ENCODE measurements at places on chromosomes 2 and 18. TPM values are rescaled to one million over a fixed set of nuclear protein-coding genes. Genes with fewer than 3 reads are reported as not detected.

CNDP1 gene
- total RNA-seq: not detected

DNA sequence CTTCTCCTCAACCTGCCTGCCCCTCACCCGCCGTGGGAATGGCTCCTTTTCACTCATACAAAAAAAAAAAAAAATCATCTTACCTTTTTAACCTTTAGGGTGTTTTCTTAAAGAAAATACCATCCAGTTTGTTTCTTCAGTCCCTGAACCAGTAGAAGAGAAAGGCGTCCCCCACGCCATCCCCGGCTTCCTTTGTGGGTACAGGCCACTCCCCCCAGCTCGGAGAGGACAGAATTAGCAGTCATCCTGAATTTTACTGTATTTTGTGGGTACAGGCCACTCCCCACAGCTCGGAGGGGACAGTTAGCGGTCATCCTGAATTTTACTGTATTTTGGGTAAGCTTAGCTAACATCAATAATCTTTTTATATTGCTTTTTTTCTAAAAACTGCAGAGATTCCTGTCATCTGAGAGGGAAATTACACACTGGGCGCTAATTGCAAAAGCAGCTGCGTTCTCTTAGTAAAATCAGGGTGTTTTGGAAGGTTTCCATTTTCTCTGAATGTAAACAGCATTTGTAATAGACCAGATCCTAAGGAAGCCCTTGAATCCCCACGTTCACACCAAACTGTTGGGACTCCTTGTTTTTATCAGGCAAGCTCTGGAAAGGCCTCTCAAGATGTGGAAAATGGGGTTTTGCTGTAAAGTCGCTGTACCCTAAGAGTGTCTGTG lies 72.5 kb downstream of the NFATC1 start:
- no peaks in the 10 kb centered on the region for H3K27me3 ChIP-seq
- DNase-seq: peak; percentile 77
- H3K36me3 ChIP-seq: peaks cover 49% of the 10 kb centered on the region
- no peak overlapping the region for H3K27ac ChIP-seq

DNA sequence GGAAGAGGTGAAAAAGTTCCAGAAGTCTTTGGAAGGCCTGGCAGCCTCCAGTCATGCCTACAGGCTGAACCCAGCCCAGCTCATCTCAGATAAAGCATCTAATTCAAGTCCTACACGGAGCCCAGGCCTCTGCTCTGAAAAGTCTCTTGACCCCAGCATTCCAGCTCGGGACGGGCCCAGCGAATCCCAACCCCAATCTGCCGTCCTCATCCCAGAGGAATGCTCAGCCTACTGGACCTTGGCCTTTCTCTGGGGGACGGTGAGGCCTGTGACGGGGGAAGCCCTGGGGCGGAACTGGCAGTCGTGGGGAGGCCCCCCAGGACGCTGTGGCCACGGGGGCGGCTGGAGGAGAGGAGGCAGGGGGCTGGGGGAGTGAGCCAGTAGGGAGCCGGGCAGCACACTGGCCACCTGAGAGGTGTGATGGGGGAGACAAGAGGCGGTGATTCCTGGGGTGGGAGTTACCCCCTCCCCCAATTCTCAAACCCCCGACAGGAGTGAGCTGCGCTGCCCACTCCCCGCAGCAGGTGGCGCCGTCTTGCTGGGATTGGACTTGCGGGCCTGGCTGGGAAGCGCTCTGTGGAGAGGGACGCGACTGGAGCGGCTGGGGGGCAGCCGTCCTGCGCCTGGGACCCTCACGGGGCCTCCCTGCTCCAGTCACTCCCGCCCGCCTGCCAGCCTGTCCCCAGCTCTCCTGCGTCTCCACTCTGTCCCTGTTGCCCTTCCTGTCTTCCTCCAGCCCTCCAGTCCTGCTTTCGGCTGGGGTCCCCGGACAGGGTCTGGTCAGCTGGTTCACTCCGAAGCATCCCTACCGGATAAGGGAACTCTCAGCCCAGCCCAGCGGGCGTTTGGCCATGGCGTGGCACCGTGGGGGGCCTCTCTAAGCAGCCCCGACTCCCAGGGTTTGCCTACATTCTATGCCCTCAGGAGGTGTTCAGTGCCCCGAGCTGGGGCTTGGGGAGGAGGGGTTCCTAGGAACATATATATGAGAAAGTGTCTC lies 182.6 kb upstream of the HAAO start:
- no peak overlapping the region for H3K4me3 ChIP-seq
- DNase-seq: peak; percentile 71
- H3K27ac ChIP-seq: peak overlapping the region; percentile 71
- H3K27me3 ChIP-seq: peaks cover 3% of the 10 kb centered on the region
- H3K36me3 ChIP-seq: no peaks in the 10 kb centered on the region

- DNase-seq: no peak
- H3K27me3 ChIP-seq: no peaks in the 10 kb centered on the region
- H3K4me1 ChIP-seq: peaks cover 12% of the 10 kb centered on the region
- H3K27ac ChIP-seq: no peak overlapping the region
Measured at GRCh38 chr2:68755071-68755470, 20.5 kb downstream of the ARHGAP25 start.

GRCh38 chr2:17643031-17643615 lies 102.6 kb downstream of the VSNL1 start:
- H3K4me3 ChIP-seq: no peak overlapping the region
- H3K27ac ChIP-seq: peak overlapping the region; percentile 61

RAPH1 gene
- total RNA-seq: 74.7 TPM

DNA sequence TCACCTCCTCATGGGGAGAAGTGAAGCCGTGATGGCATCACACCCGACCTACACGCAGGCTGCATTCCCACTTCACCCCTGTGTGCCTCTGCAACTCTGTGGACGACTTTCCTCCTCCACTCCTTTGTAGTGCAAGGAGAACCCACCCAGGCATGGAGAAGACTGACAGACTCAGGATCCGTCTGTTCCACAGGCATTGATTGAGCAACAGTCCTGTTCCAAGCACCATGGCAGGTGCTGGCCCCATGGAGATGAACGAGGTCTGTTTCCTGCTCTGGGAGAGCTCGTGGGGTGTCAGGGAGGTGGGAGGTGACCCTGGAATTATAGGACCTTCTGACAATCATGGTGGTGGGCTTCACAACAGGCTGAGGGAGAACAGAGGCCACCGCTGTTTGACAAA lies 284.7 kb upstream of the HDAC4 start:
- peaks cover 44% of the 10 kb centered on the region for H3K27me3 ChIP-seq
- H3K4me3 ChIP-seq: no peak overlapping the region
- no peak for DNase-seq
- H3K4me1 ChIP-seq: no peaks in the 10 kb centered on the region
- H3K36me3 ChIP-seq: no peaks in the 10 kb centered on the region
- no peak overlapping the region for H3K27ac ChIP-seq

HOXD3 gene
- total RNA-seq: not detected

VIL1 gene
- total RNA-seq: not detected

GRCh38 chr18:46569211-46569610 lies 87.8 kb downstream of the LOXHD1 start:
- no peak overlapping the region for H3K27ac ChIP-seq
- H3K4me3 ChIP-seq: no peak overlapping the region
- no peaks in the 10 kb centered on the region for H3K4me1 ChIP-seq
- H3K27me3 ChIP-seq: no peaks in the 10 kb centered on the region
- no peak for DNase-seq

DNA sequence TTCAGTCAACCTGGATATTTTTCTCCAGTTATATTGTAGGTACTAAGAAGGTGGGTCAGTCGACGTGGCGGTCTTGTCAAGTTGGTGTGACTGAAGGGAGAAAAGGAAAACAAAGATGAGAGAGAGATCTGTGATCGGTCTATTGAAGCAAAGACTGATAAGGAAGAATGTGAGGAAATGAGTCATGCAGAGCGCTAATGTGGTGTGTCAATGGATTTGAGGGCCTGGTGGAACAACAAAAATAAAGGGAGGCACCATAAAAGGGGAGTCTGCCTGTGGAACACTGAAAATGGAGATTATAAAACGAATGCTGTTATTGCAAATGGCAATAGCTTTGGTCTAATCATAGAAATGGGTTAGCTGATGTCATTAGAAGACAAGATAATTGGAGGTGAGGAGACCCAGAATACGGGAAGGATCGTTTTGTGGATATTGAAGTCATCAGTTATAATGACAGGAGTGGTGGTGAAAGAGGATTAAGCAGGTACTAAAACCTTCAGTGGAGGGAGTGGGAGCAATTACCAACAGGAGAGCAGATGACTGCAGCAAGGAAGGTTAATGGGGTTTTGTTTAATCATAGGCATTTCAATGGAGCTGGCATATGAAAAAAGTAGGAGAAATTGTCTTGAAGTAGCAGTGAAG lies 599.1 kb upstream of the FSHR start:
- DNase-seq: no peak
- H3K4me3 ChIP-seq: no peak overlapping the region
- no peaks in the 10 kb centered on the region for H3K4me1 ChIP-seq
- no peaks in the 10 kb centered on the region for H3K27me3 ChIP-seq

ZSWIM2 gene
- not detected for total RNA-seq

COL4A3 gene
- 12.9 TPM for total RNA-seq

GRCh38 chr2:29155578-29155977 lies 40.4 kb downstream of the CLIP4 start:
- no peaks in the 10 kb centered on the region for H3K27me3 ChIP-seq
- no peaks in the 10 kb centered on the region for H3K4me1 ChIP-seq
- peaks cover 62% of the 10 kb centered on the region for H3K36me3 ChIP-seq
- no peak for DNase-seq
- no peak overlapping the region for H3K4me3 ChIP-seq

- DNase-seq: no peak
- H3K27ac ChIP-seq: no peak overlapping the region
- no peak overlapping the region for H3K4me3 ChIP-seq
- no peaks in the 10 kb centered on the region for H3K36me3 ChIP-seq
- H3K27me3 ChIP-seq: no peaks in the 10 kb centered on the region
Measured at GRCh38 chr2:158745067-158745865, 49.9 kb upstream of the DAPL1 start.

DNA sequence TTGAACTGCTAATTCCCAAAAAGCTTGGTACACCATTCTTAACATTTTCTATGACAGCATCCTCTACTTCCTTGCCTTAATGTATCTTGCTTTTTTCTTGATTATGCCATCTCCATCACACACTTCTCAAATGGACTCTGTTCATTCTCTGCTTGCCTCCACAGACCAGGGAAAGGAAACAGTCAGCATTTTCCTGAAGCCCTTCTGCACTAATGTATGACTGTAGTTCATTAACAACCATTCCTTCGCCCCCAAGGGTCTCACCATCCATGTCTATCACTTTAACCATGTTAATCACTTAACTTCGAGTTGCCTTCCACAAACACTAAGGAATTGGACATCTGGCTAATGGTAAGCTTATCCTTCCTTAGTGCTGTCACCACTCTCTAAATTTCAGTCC lies 54.8 kb downstream of the COBLL1 start:
- H3K27me3 ChIP-seq: no peaks in the 10 kb centered on the region
- no peaks in the 10 kb centered on the region for H3K36me3 ChIP-seq
- peaks cover 15% of the 10 kb centered on the region for H3K4me1 ChIP-seq
- no peak for DNase-seq
- H3K4me3 ChIP-seq: no peak overlapping the region

Data from left lung (tissue), 14 donors.